ENCODE measurements at places on chromosomes 13 and 19. TPM values are rescaled to one million over a fixed set of nuclear protein-coding genes. Genes with fewer than 3 reads are reported as not detected.

Gene CD70
- total RNA-seq, result 62.8 TPM

Gene RSPH6A
- 0.06 TPM for total RNA-seq

Gene JSRP1
- 1.6 TPM for total RNA-seq

- peak; percentile 46 for DNase-seq
Measured at GRCh38 chr19:4061178-4061682, 5.5 kb downstream of the ZBTB7A start.

DNA sequence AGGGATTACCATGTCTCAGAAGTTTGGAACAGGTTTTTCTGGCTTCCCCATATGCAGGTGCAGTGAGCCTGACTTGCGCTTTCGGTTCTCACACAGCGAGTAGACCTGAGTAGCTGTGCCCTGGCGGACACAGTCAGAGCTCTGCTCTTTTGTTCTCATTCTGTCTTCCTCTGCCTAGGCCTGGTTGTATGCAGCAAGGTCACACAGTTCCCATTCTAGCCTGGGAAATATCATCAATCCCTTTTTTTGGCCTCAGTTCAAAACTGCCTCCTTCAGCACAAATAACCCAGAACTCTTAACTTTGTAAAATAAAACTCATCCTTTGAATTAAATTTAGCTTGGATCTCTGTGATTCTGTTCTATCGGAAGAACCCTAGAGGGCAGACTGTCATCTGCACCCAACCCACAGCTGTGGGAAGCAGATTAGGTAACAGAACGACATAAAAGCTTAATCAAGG, 10.2 kb downstream of the OXGR1 start:
- DNase-seq, result peak; percentile 30

- DNase-seq, result no peak
Measured at GRCh38 chr13:94236872-94237271, 242.6 kb downstream of the DCT start.

- no peak for DNase-seq
Measured at GRCh38 chr13:96862999-96863398, 131.3 kb downstream of the OXGR1 start.
